ENCODE measurements at places on chromosomes 16 and 17. TPM values are rescaled to one million over a fixed set of nuclear protein-coding genes. Genes with fewer than 3 reads are reported as not detected.

The CD79B gene
- total RNA-seq = 2.1 TPM

The GAS7 gene
- not detected for total RNA-seq

The CMTM2 gene
- total RNA-seq = not detected

The WFIKKN1 gene
- total RNA-seq = 0.28 TPM

The MYOCD gene
- total RNA-seq = not detected

The KRT17 gene
- total RNA-seq = 1.6 TPM

The RAB11FIP4 gene
- 0.92 TPM for total RNA-seq

The ENO3 gene
- 5.1 TPM for total RNA-seq

The KRTAP1-5 gene
- not detected for total RNA-seq

The MT1H gene
- not detected for total RNA-seq

The G6PC1 gene
- total RNA-seq = not detected

The PPP1R1B gene
- not detected for total RNA-seq

The COL1A1 gene
- 0.07 TPM for total RNA-seq

The PRKCA gene
- total RNA-seq = 27.3 TPM

The VPS35L gene
- 91.1 TPM for total RNA-seq

The CTRB1 gene
- not detected for total RNA-seq

The HIC1 gene
- 35.5 TPM for total RNA-seq

DNA sequence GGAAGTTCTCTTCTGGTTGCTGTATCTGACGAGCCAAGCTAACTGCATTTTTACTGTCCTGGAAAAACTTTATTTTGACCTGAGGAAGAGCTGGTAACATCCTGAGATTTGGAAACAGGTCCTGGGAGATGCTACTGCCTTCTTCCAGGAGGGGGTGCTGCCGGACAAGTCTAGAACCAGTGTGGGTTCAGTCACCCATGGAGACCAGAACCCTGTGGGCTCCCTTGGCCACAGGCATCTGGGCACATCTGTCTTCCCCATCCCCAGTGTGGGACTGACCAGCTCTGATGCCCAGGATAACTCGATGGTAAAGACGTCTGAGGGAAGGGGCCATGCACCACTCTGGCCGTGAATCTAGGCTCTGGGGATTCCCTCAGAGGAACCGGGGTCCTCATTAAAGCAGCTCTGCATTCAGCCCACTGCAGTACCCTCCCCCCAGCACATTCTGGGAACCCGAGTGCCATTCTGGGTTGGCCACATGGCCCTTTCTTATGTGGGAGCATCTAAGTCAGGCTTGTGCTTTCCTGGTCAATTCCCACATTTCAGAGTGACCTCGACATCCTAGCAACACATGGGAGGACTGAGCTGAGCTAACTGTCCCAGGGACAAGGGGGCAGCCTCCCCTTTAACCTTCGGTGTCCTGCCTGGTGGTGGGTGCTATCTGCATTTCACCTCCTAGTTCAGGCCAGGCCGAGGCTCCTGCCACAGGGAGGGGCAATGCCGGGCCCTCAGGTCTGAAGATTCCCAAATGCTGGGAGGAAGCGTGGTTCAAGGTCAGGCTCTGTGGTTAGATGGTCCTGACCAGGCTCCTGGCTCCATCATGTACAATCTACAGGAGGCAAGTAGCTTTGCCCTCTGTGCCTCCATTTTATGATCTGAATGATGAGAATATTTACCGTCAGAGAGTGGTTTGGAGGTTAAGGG is 6.4 kb downstream of the C16orf86 start:
- H3K36me3 ChIP-seq = peaks cover 10% of the 10 kb centered on the region
- peak overlapping the region; percentile 73 for H3K27ac ChIP-seq
- H3K27me3 ChIP-seq = no peaks in the 10 kb centered on the region

DNA sequence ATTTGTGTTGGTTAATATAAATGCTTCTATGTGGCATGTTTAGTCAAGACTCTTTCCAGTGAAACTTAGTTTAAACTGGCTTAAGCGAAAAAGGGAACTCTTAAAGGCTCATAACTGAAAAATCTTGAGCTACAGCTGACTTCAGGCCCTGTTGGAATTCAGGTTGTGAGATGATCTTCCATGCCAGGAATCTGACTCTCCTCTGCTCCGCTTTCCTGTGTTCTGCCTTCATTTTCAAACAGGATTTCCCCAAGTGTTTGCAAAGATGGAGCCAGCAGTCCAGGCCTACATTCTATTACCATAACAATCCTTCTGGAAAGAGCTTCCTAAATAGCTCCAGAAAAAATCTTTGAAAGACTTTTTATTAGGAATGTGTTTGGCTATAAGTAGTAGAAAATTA is 134.9 kb downstream of the NLK start:
- DNase-seq = peak; percentile 73
- no peak overlapping the region for H3K27ac ChIP-seq
- H3K36me3 ChIP-seq = no peaks in the 10 kb centered on the region
- H3K4me3 ChIP-seq = no peak overlapping the region

GRCh38 chr16:56637814-56638750 is at the start of gene MT1A:
MT1A (plus strand) TSS chr16:56638666; CDS start chr16:56638739, 73 bp downstream.
- no peak within 1 kb of the TSS for H3K27ac ChIP-seq
- H3K36me3 ChIP-seq = no peaks in the 10 kb centered on the region
- H3K4me1 ChIP-seq = peaks cover 14% of the 10 kb centered on the region
- H3K27me3 ChIP-seq = peaks cover 44% of the 10 kb centered on the region

DNA sequence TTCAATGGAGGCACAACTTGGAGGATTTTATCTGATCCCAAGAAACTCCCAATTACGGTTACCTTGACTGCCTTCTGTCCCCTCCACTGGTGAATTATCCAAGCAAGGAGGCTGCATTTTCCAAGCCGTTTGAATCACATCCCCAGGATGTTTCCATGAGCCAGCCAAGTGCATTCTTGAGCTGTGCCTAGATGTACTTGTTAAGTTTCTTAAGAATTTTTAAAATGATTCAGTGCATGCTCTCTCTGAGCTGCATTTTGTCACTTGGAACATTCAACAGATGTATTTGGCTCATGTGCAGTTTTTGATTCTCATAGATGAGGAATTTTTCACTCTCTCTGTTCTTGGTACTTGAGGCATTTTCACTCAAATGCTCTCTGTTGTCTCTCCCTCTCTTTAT is 202.6 kb upstream of the MYOCD start:
- no peaks in the 10 kb centered on the region for H3K27me3 ChIP-seq
- no peak overlapping the region for H3K4me3 ChIP-seq
- H3K36me3 ChIP-seq = no peaks in the 10 kb centered on the region
- H3K4me1 ChIP-seq = no peaks in the 10 kb centered on the region

DNA sequence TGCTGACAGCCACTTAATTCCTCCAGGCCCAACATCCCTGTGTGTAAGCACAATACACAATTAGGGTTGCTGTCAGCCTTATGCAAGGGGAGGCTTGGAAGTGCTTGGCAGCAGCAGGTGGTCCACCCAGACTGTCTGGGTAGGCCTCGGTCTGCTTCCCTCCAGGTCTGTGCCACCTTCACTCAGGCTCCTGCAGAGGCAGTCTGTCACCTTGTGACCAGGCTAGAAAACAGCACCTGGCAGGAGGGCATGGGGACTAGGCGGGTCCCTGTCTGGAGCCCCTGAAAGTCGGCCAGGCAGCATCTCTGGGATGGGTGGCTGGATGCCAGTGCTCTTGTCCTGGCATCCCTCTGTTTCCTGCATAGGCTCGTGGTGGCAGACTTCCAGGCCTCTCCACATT is 578.1 kb downstream of the KCNJ18 start:
- no peak overlapping the region for H3K4me3 ChIP-seq
- no peaks in the 10 kb centered on the region for H3K36me3 ChIP-seq
- DNase-seq = no peak
- no peak overlapping the region for H3K27ac ChIP-seq
- no peaks in the 10 kb centered on the region for H3K27me3 ChIP-seq
- no peaks in the 10 kb centered on the region for H3K4me1 ChIP-seq

DNA sequence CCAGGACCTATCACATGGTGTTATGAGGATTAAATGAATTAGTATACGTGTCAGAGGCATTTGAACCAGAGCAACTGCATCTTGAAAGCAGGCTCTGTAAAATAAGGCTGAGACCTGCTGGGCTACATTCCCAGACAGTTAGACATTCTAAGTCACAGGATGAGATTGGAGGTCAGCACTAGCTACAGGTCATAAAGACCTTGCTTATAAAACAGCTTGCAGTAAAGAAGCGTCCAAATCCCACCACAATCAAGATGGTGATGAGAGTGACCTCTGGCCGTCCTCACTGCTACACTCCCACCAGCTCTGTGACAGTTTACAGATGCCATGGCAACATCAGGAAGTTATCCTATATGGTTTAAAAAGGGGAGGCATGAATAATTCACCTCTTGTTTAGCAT is 71.8 kb downstream of the IRF8 start:
- no peaks in the 10 kb centered on the region for H3K4me1 ChIP-seq
- no peaks in the 10 kb centered on the region for H3K36me3 ChIP-seq
- no peak for DNase-seq
- no peaks in the 10 kb centered on the region for H3K27me3 ChIP-seq

- no peak overlapping the region for H3K4me3 ChIP-seq
- no peak overlapping the region for H3K27ac ChIP-seq
- no peak for DNase-seq
- peaks cover 2% of the 10 kb centered on the region for H3K27me3 ChIP-seq
Measured at GRCh38 chr17:4601326-4601725, 17.0 kb downstream of the SMTNL2 start.

GRCh38 chr17:81685108-81685507 is 1.3 kb downstream of the HGS start:
- peak overlapping the region; percentile 50 for H3K27ac ChIP-seq
- peaks cover 16% of the 10 kb centered on the region for H3K4me1 ChIP-seq
- H3K36me3 ChIP-seq = peaks cover 9% of the 10 kb centered on the region
- H3K27me3 ChIP-seq = no peaks in the 10 kb centered on the region

DNA sequence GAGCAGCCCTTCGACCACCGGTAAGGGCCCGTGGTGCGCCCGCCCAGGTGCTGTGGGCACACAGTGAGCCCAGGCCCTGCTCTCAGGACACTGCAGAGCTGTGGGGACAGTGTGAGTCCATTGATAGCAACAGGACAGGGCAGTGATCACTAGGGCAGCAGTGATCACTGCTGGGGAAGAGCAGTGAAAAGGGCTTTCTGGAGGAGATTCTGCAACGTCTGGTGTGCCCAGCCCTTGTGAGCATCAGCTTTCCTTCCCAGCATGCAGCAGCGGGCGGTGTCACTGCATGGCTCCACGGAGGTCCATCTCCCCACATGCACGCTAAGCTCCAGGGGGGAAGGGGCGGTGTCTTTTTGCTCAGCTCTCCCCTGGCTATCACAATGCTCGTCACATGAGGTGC is 32.1 kb downstream of the MAP1LC3B start:
- no peak overlapping the region for H3K4me3 ChIP-seq
- H3K36me3 ChIP-seq = peaks cover 3% of the 10 kb centered on the region

GRCh38 chr16:75555213-75555706 is 792 bp downstream of the TMEM231 start:
- peak overlapping the region; percentile 46 for H3K27ac ChIP-seq
- peaks cover 12% of the 10 kb centered on the region for H3K4me1 ChIP-seq
- peaks cover 8% of the 10 kb centered on the region for H3K27me3 ChIP-seq
- peak; percentile 90 for DNase-seq
- H3K36me3 ChIP-seq = no peaks in the 10 kb centered on the region
- peak overlapping the region; percentile 75 for H3K4me3 ChIP-seq

GRCh38 chr16:19885451-19886072 is 914 bp upstream of the GPRC5B start:
- H3K4me3 ChIP-seq = peak overlapping the region; percentile 83
- no peaks in the 10 kb centered on the region for H3K36me3 ChIP-seq
- H3K27ac ChIP-seq = no peak overlapping the region
- H3K4me1 ChIP-seq = peaks cover 21% of the 10 kb centered on the region
- DNase-seq = peak; percentile 40

DNA sequence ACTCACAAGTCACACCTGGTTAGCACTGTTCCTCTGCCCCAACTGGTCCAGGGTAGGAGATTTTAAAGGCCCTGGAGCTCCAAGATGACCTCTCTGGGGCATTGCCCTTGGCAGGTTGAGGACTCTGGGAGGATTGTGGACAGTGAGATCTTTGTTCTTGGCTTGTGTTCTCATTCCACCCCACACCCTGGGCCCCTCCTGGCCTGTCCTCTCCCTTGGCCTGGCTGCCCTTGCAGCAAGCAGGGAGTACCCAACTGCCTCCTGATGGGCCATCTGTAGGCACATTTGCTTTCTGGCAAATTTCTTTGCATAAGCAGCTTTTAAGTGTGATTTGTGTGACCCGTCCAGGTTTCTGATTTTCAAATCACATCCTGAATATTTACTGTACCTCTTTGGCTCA is 239.6 kb downstream of the UTP18 start:
- no peaks in the 10 kb centered on the region for H3K36me3 ChIP-seq
- H3K27me3 ChIP-seq = no peaks in the 10 kb centered on the region
- H3K4me3 ChIP-seq = no peak overlapping the region
- no peak for DNase-seq

DNA sequence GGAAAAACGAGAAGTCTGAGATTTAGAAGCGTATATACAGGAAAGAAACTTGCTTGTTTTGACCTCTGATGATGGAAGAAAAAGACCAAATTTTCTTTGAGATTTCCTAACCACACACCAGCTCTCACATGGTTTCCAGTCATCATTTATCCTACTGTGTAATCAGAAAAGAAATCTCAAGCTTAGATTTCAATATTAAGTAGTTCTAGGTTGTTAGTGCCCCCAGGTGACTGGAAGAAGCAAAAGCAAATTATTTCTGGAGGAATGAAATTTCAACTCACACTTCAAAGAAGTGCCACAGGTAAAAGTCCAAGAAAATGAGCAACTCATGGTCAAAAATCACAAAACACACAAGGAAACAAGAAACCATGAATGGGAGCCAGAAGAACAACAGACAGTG is 51.8 kb upstream of the KDM6B start:
- no peaks in the 10 kb centered on the region for H3K4me1 ChIP-seq
- peaks cover 12% of the 10 kb centered on the region for H3K27me3 ChIP-seq
- no peak overlapping the region for H3K4me3 ChIP-seq
- DNase-seq = peak; percentile 16
- H3K27ac ChIP-seq = no peak overlapping the region
- H3K36me3 ChIP-seq = no peaks in the 10 kb centered on the region

- H3K36me3 ChIP-seq = peaks cover 12% of the 10 kb centered on the region
- DNase-seq = no peak
- H3K4me1 ChIP-seq = peaks cover 40% of the 10 kb centered on the region
- peak overlapping the region; percentile 67 for H3K27ac ChIP-seq
- H3K27me3 ChIP-seq = no peaks in the 10 kb centered on the region
Measured at GRCh38 chr16:1532771-1533170, 695 bp upstream of the TMEM204 start.

- H3K4me3 ChIP-seq = no peak overlapping the region
- DNase-seq = no peak
- no peaks in the 10 kb centered on the region for H3K4me1 ChIP-seq
- H3K27me3 ChIP-seq = no peaks in the 10 kb centered on the region
- H3K27ac ChIP-seq = no peak overlapping the region
Measured at GRCh38 chr17:46092991-46093390, 93.9 kb downstream of the STH start.

DNA sequence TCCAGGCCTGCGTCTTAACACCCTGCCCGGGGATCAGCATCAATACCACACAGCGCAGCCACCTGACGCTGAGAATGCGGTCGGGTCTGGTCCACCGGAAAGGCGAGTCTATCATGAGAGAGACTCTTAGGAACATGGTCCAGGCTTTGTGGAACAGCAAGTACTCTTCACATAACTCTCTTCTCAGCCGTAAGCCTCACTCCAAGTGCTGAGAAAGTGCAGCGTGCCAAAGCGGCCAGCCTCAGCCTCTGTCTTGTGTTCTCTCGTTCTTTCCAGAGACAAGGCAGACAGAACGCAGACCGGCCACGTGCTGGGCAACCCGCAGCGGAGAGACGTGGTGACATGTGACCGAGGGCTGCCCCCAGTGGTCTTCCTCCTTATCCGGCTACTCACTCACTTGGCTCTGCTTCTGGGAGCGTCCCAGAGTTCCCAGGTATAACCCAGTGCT is 34.4 kb upstream of the ENDOV start:
- no peak for DNase-seq
- no peaks in the 10 kb centered on the region for H3K27me3 ChIP-seq
- H3K36me3 ChIP-seq = peaks cover 18% of the 10 kb centered on the region

Measured in endothelial cell of umbilical vein (primary cell).